ENCODE measurements at places on chromosomes 11 and 22.

GRCh38 chr11:125454047-125454446 is 42.0 kb downstream of the FEZ1 start:
- DNase-seq = no peak

DNA sequence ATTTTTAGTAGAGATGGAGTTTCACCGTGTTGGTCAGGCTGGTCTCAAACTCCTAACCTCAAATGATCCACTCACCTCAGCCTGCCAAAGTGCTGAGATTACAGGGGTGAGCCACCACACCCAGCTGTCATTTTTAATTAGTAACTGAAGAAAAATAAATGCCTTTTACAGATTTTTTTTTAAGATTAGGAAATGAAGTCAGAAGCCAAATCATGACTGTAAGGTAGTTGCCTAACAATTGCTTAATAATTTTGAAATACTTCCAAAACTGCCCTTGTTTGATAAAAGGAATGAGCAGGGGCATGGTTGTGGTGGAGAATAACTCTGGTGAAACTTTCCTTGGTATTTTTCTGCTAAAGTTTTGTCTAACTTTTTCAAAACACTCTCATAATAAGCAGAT is 98.9 kb upstream of the SLC5A12 start:
- peak; percentile 70 for DNase-seq

GRCh38 chr11:10454878-10455631 is at the start of gene AMPD3:
Gene AMPD3 (plus strand): TSS chr11:10455264. CDS start chr11:10461520, 6,256 bp downstream.
- DNase-seq = peak; percentile 70

GRCh38 chr22:46584081-46584921 is 35.9 kb upstream of the GRAMD4 start:
- no peak for DNase-seq

- no peak for DNase-seq
Observed at GRCh38 chr11:47376525-47377371, 1.6 kb downstream of the SPI1 start.

DNA sequence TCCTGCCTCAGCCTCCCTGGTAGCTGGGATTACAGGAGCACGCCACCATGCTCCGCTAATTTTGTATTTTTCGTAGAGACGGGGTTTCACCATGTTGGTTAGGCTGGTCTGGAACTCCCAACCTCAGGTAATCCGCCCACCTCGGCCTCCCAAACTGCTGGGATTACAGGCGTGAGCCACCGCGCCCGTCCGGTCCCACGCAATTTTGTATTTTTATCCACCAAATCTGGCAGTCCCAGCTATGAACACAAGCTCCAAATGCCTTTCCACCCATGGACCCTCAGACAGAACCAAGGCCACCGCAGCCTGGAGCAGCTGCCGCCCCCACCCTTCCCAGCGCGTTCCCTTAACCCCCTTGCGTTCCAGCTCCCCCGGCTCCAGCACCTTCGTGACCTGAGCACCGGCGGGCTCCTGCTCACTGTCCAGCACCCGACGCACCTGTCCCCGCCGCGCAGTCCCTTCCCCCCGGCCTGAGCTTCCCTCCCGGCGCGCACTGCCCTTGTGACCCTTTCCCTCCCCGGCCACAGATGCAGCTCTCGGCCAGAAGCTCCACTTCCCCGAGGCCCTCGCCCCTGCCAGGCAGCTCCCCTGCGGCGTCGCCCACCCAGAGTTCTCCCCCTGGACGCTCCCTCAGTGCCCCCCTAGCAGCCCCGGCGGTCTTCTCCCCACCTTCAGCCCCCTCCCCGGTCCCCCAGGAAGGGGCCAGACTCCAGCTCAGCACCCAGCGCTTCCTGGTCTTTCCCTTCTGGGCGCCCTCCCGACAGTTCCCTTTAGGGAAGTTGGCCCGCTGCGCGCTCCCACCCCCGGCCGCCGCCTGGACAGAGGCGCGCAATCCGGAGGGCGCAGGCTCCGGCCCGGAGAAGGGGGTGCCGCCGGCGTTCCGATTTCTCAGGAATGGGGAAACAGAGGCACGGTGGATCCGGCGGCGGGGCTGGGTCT is 5.6 kb upstream of the ZBED4 start:
- no peak for DNase-seq

Measured in retinal pigment epithelial cell (primary cell).